ENCODE measurements at places on chromosomes 3 and 15. TPM values are rescaled to one million over a fixed set of nuclear protein-coding genes. Genes with fewer than 3 reads are reported as not detected.

CSPG4 gene
- not detected for total RNA-seq

EFHB gene
- total RNA-seq, result not detected

GMNC gene
- not detected for total RNA-seq

SOX2 gene
- not detected for total RNA-seq

FBXW12 gene
- not detected for total RNA-seq

Measured in T-helper 2 cell treated with Interferon-gamma antibody and Interleukin-4, amounts not matched to agents 100 ng/mL and 5 ng/mL, for 36 hours (primary cell).